Activated T-helper 17 cell treated with anti-CD3 and anti-CD28 coated beads, Interleukin-2, amount 50 U/mL, for 72 hours (primary cell): ENCODE measurements at places on chromosomes 5 and 9.
A peak's percentile ranks its signal among the peaks of the same experiment; 100 is the strongest.

DNA sequence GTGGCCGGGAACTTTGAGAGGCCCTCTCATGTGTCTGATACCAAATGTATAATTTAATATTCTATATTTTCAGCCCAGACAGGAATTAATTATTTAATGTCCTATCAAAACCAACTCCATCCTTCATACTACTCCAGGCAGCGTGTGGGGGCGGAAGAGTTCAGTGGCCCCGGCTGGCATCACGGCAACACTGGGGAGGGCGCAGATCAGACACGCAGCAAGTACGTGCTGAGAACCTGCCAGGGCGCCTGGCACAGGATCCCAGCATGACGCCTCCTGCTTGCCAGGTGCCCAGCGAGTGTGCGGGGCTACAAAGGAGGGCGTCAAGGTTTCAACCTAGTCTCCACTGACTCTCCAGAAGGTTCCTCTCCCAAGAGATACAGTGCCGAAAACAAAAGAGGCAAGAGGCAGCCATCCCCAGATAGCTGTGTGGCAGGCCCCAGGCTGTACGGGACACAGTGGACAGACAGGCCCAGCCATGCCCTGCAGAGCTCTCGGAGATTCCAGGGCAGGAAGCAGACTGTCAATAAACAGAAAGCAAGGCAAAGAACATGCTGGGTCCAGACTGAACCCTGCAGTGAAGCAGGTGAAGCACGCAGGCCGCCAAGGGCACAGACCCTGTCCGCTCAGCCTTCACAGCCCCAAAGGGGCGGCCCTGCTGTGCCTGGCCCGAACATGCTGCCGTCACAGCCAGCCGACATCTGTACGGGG is 110.3 kb downstream of the VAV2 start:
- no peak for ATAC-seq

DNA sequence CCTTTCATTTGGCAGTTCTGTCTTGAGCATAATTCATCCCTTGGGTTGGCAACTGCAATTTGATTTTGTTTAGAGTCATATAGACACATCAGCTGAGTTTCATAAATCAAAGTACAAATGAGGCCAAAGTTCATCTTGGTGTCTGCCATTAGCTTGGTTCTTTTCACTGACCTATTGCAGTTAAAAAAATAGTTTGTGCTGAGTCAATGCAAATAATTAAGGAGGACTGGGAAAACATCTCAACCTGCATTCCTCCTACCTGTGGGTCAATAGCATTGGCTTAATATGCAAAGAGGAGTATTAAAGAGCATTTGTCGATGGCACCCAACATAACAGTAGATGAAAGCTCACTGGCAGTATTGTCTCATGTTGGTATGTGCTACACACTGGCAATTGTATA is 1.6 kb downstream of the PKD2L2 start:
- ATAC-seq, result no peak

GRCh38 chr9:69797675-69798074 is 22.9 kb upstream of the CFAP95 start:
- no peak for ATAC-seq

DNA sequence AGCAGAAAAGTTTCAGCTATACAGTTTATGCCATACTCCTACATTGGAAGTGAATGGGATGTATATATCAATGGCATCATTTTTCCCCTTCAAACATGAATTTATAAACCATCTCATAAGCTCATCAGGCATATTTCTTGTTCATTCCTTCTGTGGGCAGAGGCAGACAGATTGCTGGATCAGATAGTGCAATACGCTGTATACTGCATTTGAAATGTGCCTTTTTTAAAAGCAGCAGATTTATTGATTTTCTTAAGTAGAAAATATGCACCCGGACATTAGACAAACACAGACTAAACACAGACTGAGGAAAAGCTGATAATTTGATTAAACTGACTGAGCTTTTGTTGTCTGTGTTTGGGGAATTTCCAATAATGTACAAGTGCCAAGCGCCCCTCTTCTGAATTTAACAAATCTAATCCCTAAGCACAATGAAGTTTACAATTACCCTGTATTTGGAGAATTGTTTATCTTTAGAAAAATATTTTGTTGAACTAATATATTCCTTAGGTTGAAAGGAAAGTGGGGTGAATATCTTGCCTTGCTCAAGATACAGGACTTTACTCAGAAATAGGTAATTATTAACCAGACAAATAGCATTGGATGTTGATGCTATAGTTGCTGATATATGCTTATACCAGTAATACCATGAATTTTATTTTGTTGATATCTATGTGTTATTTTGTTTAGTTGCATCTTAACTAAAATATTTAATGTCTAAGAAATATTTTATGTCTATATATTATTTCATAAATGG is 566.6 kb upstream of the MEF2C start:
- no peak for ATAC-seq

- ATAC-seq, result peak; percentile 61
Observed at GRCh38 chr9:19229595-19230354, 718 bp upstream of the DENND4C start.

DNA sequence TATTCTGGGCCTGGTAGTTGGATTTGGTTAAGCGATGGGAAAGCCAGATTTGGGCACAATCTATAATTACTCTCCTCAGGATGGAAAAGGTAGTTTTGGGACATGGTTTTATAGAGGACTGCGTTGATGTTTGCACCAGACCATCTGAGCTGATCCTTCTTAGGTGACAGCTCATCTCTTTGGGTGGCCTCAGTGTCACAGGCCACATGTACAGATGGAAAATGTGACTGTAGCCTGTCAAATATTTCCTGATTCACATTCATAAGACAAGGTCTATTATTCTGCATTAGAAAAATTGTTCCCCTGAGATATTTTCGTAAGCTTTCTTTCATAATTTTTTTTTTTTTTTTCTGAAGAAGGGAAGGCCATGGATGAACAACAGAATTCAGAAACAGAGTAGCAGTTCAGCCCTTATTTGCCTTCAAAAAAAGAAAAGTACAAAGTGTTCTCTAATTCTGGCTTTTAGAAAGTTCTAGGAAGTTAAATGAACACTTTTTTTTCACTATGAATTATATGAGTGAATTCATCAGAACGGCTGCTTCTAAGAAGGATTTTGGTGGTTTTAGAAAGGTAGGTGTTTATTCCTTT is 81.0 kb downstream of the NNT start:
- no peak for ATAC-seq

DNA sequence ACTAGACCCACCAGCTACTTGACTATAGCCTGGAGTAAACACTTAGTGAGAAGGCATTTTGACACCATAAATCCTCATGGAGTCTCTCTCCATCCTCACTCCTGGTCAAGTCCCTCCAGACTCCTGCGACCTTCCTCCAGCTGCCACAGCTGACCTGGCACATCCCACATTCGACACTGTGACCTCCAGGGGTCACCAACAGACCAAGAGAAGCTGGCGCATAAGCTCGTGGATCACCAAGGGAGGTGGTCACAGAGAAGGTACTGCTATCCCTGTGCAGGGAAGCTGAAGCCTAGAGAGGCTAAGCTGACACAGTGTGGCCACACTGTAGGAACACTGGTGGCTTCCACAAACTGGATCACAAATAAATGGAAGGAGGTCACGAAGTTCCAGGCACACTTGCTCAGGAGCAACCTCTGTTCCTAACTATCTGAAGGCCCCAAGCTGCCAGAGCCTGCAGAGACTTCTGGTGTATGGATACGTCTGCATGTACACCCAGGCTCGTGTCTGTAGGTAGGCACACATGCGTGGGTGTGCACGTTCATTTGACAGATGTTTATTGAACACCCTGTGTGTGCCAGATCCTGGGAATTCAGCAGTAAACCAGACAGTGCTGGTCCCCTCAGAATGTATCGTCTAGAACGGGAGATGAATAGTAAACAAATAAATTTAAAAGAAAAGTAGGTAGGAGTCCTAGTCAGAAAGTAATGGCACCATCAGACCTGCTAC is 104.4 kb downstream of the C5orf15 start:
- ATAC-seq, result no peak

DNA sequence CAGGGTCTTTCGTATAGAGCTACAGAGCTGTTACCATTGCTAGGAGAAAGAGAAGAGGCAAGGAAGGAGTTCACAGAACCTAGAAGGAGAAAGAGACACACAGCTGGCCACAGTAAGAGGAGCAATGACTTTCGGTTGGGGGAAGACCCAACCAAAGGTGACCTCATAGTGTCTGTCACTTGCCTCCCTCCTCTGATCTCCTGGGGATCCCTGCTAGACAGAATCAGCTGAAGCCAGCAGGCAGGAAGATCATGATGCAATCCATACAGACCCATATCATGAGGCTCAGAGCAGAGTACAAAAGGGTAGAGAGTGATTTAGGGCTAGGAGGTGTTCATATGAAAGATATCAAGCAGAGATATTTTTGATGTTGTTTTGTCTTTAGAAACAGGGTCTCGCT is 26.0 kb upstream of the EPB41L4B start:
- no peak for ATAC-seq

DNA sequence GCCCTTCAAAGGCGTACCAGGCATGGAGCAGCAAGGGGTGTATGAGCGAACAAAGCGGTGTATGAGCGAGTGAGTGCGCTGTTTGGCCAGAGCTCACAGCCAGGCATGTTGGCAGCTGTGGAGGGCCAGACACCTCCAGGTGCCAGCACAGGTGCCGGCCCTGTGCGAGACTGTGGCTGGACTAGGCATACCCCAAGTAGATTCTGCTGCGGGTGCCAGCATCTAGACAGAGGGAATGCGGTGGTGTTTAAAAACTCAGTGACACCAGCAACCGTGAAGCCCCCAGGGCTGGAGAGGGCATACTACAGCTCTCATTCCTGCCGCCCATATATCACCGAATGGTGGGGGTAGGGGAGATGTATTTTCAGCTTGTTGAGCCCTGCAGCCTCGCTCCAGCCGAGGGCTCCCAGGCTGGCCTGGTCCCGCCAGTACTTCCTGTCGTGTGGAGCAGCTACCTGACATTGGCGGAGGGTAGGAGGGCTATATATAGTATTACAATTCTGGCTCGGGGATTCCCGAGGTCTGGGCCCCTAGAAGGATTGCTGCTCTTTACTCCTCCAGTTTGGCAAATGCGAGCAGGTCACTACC is 1829.6 kb upstream of the NUDT12 start:
- no peak for ATAC-seq

DNA sequence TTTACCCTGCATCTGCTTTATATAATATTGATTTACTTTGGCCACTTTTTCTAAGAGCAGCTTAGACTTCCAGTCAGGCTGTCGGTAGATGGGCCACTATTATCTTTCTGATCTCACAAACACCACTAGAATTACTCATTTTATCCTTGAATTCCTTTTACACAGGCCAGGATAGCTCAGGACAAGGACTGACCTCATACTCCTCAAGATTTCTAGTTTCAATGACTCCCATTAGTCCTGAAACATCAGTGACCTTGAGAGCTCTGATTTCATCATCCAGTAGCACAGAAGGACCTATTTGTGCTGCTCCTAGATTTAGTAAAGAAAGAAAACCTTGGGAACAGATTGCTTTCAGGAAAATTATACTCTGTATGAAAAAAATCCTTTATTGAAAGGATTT is 727.9 kb upstream of the PTPRD start:
- ATAC-seq, result no peak

GRCh38 chr5:88401686-88402085 is 133.0 kb upstream of the TMEM161B start:
- ATAC-seq, result no peak

DNA sequence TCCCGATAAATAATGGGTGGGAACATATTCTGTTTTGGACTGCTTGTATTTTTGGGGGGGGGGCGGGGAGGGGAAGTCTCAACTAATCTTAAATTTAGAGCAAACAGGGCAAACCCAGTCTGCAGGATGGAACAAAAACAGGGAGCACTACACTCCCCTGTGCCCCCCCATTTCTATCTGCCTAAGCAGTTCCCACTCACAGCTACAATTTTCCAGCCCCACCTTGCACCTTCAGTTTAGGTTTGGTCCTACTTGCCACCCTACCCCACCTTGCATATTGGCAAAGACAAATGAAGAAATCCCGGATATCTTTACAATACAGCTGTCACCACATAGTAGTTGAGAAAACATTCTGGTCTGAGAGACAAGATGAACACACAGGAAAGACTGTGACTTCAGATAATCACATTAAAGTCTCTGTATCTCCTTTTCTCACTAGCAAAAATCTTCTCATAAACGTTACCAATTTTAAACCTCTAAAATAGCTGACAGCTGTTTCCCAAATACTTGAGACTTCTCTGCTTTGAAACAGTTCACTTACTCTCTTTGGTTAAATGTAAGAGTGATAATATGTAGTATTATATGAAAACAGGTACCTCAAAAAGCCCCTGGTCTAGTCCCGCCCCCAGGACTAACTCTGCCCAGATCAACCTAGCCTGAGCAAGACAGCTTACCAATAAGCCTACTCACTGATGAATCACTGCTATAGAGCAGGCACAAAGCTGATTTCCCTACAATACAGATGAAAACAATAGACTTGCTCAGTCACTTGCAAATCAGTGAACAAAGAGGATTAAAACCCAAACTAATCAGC is 5.2 kb upstream of the RAPGEF6 start:
- peak; percentile 95 for ATAC-seq

- no peak for ATAC-seq
Observed at GRCh38 chr5:125277494-125278154, 531.2 kb upstream of the ZNF608 start.

GRCh38 chr5:75664979-75665378 is 52.3 kb downstream of the POC5 start:
- ATAC-seq, result no peak

DNA sequence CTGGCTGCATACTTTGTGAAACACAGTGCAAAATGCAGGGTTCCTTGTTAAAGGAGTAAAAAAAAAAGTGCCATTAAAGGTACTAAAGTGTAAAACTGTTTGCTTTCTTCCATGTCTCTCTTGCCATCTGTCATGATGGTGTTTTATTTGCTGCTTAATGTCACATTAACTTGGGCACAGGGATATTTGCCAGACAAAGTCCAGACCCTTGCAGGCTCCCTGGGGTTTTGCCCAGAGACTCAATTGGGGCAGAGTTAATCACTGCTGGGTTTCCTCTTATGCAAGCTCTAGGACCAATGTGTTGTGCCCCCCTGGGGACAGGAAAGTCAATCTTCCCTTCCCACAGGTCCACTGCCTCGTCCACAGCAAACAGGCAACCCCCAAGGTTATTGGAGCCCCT is 274.3 kb upstream of the SGCD start:
- ATAC-seq, result no peak

DNA sequence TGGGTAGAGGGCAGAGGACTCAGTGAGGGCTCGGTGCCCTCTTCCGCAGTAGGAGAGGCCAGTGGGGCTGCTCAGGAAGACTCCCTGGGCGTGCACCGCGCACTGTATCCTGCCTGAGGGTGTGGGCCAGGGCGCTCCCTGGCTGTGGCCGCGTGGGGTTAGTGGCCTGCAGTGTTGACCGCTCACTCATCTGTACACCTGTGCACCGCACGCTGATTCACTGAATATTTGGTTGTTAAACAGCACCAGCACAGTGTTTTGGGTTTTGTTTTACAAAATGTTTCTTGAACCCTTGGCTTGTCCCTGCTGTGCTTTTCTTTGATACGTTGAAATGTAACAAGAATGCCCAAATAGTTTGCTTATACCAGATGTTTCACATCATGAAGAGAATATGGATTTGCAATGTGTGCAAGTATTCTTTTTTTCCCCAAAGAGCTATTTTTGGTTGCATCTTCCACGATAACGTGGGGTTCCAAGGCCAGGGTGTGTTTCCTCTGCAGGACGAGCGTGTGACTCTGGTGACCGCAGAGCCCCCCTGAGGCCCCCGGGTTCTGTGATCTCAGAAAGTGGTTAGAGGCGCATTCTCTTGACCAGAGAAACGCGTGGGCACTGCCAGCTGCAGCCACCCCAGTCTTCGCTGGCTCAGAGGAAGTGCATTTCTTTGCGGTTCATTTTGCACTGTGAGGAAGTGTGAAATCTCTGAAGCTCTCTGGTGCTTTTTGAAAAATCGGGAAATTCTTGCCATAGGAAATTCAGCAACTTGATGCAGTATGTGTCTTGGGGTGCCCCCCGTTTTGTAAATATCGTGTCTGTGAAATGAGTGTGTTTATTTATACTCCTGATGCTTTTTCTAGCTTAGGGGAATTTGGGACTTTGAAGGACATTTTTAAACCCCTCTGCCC is 46.9 kb downstream of the AHRR start:
- peak; percentile 8 for ATAC-seq
